ENCODE measurements at places on chromosomes 2 and 18.

- DNase-seq = no peak
Measured at GRCh38 chr2:184141866-184142265, 456.5 kb upstream of the ZNF804A start.

DNA sequence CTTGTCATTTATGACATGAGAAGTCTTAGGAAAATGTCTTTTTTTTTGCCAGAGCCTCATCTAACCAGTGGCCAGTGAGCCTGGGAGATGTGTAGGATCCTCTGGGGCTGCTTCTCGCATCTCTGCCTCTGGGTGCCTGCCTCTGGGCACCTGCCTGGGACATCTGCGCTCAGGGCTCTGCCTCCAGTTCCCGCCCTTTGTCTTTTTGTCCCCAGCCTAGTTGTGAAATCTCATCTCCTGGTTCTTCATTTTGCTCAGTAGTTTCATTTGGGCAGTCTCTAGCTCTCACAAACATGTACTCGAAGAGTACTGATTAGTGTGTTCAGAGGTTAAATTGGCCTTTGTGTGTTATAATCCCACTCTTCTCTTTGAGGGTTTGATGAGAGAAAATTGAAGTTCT lies 92.0 kb downstream of the LTBP1 start:
- no peak for DNase-seq

GRCh38 chr2:190785334-190785733 lies 95.3 kb upstream of the GLS start:
- DNase-seq = no peak

GRCh38 chr18:52310651-52311050 lies 29.3 kb upstream of the DCC start:
- DNase-seq = no peak

GRCh38 chr2:166357068-166357949 lies 18.4 kb downstream of the SCN9A start:
- DNase-seq = no peak

Measured in activated naive CD4-positive, alpha-beta T cell treated with anti-CD3 and anti-CD28 coated beads, Interleukin-2, amount 50 U/mL, for 16 hours (primary cell).